ENCODE measurements at places on chromosomes 6 and 20.

- peak; percentile 66 for DNase-seq
Observed at GRCh38 chr6:23620911-23621401, 505.1 kb upstream of the NRSN1 start.

DNA sequence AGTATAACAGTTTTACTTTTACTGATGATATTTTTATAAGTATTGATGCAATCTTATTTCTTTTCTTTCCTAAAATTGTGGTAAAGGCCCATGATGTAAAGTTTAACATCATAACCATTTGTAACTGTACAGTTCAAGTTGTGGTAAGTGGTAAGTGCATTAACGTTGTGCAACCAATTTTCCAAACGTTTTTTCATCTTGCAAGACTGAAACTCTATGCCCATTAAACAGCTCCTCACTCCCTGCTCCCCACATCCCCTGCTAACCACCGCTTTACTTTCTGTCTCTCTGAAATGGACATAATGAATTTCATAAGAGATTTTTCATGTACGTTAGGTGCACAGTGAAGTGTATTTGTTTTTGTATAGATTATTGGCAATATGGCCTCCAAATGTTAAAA lies 106.0 kb downstream of the PACRG start:
- no peak for DNase-seq

GRCh38 chr6:147392917-147393625 lies 115.4 kb upstream of the SAMD5 start:
- DNase-seq, result no peak

DNA sequence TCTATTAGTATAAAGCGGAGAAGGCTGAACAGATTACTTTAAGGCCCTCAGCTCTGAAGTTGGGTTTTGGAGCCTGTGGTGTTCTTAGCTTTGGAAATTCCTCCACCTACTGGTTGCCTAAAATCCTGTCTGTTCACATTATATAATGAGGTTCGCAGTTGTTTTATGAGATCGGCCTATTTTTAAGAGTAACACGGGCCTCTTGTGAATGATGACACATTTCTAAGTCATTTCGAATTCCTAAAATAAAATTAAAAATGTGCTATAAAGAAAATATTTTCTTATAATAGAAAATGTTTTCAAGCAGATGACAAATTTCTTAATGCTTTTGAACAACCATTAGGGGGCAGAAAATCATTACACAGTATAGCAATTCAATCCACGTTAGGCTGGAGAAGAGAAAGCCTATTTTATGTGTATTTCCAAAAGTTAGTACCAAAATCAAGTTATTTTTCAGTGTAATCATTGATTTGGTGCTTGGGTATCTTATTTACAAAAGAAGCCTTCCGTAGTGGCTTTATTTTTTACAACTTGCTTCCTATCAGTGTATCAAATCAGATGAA lies 15.8 kb upstream of the FAM8A1 start:
- peak; percentile 72 for DNase-seq

DNA sequence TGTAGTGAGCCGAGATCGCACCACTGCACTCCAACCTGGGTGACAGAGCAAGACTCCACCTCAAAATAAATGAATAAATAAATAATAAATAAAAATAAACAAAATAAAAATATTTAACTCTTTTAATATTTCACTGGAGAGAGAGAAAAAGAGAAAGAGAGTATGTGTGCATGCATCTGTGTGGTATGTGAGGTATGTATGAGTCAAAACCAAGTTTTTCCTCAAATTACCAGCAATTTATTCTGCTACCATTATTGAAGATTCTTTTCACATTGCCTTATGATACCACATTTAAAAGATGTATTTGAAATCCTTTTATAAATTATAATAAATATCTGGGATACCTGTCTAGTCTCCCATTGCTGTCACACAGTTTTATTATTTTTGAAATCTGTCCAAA lies 122.1 kb downstream of the CD164 start:
- DNase-seq, result peak; percentile 63

GRCh38 chr6:53361549-53362031 lies 12.8 kb upstream of the ELOVL5 start:
- DNase-seq, result peak; percentile 77

DNA sequence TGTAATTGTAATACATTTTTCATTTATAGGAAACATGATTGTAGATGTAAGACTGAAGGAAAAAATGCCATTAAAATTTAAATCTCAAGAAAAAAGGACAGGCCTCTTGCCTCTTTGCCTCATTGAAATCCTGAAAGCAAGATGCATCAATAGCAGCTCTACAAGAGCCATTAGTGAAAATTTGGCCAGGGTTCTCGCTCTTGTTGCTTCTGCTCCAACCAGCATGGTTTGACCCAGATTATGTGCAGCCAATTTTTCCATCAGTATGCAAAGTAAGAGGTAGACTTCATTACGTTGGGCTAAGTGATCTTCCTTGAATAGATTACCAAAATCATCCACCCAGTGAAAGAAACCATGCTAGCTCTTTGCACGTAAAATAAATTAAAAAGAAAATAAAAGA lies 106.6 kb downstream of the SGK1 start:
- DNase-seq, result no peak

- DNase-seq, result peak; percentile 83
Observed at GRCh38 chr6:30915591-30915946, 1.5 kb downstream of the VARS2 start.

All from kidney tubule cell (primary cell).